ENCODE measurements at places on chromosomes 2 and 18.
A peak's percentile ranks its signal among the peaks of the same experiment; 100 is the strongest.

GRCh38 chr18:9333441-9334328 is 888 bp upstream of the TWSG1 start:
- no peak for DNase-seq

DNA sequence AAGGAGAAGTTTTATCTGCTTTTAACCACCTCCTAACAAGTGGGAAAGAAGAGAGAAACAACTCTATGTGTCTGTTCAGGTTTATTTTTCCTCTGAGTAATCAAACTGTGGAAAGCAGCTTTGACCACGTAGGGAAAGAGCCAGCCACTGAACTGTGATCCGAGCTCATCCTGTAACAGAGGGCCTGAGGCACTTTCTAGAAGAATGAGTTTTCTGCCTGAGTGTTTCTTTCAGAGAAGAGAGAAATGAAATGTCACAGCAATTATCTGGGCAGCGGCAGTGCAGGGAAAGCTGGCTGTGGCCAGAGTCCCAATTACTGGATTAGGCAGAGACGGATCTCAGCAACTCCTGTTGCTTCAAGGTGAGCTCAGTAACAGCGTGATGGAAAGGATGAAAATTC is 151.9 kb downstream of the CD226 start:
- DNase-seq: no peak

GRCh38 chr18:54828986-54829385 is 709 bp downstream of the RAB27B start:
- no peak for DNase-seq

DNA sequence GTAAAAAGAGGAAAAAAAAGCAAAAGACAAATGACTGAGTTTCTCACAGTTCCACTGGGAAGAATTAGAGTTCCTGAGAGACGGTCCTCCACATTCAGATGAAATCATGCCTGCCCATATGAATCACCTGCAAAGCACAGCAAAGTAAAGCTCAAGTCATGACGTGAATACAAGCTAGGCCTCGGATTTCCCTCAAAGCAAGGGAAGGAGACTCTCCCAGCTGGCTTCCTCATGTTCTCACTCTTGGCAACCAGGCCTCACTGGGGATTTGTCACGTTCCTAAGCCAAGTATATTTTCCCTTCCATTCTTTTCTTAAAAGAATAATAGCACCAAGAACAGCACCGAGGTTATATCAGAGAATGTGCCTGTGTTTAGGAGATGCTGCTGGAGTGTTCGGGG is 47.0 kb downstream of the CYP27C1 start:
- no peak for DNase-seq

- no peak for DNase-seq
Measured at GRCh38 chr2:209821806-209822205, 50.2 kb downstream of the UNC80 start.

- DNase-seq: no peak
Measured at GRCh38 chr2:190156530-190157212, 94.1 kb upstream of the MSTN start.

DNA sequence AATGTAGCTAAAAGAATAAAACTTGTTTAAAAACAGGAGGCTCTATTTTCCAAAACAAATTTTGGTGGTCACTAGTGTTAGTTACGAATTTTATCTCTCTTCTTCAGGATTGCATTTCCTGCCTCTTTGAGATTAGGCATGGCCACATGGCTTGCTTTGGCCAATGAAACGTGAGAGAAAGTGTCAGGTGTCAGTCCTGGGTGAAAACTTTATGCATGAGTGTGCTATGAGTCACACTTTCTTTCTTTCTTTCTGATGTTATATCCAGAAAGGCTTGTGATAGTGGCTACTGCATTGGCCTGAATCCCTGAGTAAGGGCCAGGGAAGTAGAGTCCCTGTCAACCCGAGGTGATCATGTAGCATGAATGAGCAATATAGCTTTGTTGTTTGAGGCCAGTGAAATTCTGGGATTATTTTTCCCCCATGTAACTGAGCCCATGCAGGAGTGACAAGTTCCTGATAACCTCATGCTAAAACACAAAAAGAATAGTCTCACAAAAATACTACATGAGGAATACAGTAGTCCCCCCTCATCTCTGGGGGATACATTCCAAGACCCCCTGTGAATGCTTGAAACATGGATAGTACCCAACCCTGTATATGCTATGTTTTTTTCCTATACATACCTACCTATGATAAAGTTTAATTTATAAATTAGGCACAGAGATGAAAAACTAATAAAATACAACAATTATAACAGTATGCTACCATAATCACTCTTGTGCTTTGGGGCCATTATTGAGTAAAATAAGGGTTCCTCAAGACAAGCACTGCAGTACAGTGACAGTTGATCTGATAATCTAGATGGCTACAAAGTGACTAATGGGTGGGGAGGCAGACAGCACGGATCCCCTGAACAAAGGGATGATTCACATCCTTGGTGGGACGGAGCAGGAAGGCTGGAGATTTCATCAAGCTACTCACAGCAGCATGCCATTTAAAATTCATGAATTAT is 109.5 kb downstream of the CDC42EP3 start:
- DNase-seq: peak; percentile 55

- DNase-seq: no peak
Measured at GRCh38 chr2:101781326-101781725, 83.8 kb downstream of the MAP4K4 start.

GRCh38 chr2:112803691-112804521 is 19.6 kb upstream of the IL1A start:
- no peak for DNase-seq

- no peak for DNase-seq
Measured at GRCh38 chr2:240787521-240788472, 32.2 kb downstream of the KIF1A start.

- no peak for DNase-seq
Measured at GRCh38 chr2:55330541-55331297, 61.7 kb upstream of the MTIF2 start.

DNA sequence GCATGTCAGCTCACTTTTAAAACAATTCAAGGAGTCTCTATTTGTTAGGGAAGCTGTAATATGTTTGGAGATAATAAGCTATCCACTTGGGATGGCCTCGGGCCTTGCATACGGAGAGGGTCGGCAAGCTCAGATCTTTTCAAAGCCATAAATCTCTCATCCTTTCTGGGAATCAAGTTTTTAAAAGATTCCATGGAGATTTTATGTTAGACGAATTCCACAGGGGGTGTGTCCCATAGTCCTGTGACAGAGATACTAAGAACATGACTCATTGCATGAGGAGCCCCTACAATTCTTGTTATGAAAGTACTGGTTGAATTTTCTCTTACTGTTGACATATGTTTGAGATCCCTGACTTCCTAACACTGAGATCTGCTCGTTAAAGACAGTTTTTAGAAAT is 108.7 kb downstream of the FEZ2 start:
- DNase-seq: no peak

- DNase-seq: no peak
Measured at GRCh38 chr18:57444301-57444759, 9.2 kb downstream of the ONECUT2 start.

DNA sequence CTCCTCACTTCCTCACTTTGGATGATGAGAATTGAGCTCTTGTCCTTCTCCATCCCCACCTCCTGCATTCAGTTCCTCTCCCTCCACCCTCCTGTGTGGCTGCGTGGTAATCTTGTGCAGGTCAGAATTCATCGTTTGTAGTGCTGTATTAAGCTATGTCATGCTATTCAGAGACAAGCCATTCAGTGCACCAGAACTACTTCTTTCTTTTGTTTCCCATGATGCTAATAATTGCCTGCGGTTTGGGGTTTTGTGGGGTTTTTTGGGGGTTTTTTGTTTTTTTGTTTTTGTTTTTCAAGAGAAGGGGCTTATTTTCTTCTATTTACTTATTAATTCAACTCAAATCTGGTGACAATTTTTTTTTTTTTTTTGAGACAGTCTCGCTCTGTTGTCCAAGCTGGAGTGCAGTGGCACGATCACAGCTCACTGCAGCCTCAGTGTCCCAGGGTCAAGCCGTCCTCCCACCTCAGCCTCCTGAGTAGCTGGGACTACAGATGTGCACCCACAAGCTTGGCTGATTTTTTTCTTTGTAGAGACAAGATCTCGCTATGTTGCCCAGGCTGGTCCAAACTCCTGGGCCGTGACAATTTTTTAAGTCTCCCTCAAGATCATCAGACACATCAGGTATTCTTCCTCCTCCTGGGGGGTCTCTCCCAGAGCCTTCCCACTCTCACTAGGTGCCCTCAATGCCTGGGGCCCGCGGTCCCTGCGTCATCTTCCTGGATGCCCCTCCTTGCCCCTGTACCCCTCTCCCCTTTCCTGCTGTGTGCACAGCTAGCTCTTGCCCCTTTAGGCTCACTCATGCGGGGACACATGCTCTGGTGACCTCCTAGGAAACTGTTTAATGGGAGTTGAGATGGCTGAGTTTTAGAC is 37.8 kb downstream of the MAL start:
- peak; percentile 1 for DNase-seq

GRCh38 chr2:23631389-23631788 is 246.4 kb downstream of the KLHL29 start:
- no peak for DNase-seq

DNA sequence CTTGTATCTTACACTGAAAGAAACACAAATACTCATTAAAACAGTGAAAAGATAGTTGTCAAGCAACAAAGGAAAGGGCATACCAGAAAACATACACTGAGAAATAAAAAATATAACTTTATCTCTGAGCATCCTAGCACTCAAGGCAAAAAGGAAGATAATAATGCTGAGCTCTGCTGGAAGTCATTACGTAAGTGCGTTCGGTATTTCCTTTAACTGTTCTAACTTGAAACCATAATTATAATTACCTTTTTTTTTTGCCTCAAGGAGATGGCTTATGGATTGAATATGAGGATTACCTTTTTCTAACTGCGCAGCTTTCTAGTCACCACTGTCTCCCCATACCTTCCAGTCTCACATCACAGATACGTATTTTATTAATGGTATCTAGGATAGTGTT is 308.1 kb downstream of the GBX2 start:
- no peak for DNase-seq

- DNase-seq: peak; percentile 32
Measured at GRCh38 chr2:21422050-21422449, 298.3 kb downstream of the TDRD15 start.

DNA sequence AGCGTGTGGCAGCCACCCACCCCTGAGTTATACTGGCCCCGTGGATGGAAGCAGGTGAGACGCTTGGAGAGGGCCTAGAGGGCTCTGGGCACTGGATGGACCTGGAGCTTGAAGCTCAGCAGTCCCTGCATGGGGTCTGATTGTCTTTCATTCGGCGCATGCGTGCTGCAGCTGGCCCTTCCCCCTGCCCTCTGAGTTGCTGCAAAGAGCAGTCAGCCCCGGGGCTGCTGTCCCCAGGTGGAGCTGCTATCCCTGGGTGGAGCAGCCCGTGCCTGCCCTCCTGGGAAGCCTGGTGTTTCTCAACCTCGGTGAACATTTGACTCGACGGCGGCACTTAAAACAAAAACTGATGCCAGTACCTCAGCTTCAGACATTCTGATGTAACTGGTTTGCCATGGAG is 29.6 kb downstream of the IGFBP5 start:
- DNase-seq: no peak

DNA sequence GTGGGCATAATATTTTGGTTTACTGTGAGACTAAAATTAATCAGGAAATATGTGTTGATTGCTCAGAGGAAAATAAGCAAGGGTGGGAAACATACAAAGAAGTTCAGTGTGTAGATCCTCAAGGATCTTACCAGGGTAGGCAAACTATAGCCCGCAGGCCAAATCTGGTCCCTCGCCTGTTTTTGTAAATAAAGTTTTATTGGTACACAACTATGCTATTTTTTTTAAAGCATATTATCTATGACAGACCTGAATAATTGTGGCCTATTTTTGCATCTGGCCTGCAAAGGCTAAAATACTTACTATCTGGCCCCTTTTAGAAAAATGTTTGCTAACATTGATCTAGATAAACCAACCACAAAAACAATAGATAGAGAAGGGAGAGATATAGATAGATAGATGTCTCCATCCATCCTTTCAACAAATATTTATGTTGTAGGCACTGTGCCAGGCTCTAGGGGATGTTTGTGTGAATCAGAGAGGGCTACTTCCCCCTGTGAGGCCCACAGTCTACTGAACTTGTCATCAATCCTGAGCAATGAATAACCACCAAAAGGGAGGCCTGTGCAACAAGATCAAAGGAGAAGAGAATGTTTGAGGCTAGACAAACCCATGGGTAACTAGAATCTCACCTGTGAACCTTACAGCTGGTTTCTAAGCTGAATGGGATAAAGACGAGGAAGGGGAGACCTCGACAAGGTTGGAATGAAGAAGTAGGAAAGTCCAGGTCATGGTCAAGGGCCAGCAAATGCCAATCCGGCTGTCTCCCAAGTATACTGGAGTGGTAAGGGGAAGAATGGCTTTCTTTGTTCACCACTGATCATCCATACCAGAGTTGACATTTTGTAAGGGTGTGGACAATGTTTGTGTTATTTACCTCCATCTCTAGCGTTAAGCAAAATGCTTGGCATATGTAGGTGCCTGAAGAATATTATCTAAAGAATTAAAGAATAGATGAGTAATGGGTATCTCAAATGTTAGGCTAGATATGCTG is 23.6 kb downstream of the ALPK2 start:
- DNase-seq: peak; percentile 58

- DNase-seq: no peak
Measured at GRCh38 chr2:211534632-211535031, 978.2 kb downstream of the CPS1 start.

- no peak for DNase-seq
Measured at GRCh38 chr2:130869441-130870160, 32.9 kb downstream of the ARHGEF4 start.

All from stimulated activated CD4-positive, alpha-beta T cell treated with anti-CD3 and anti-CD28 coated beads, Interleukin-15, amount 100 ng/mL, for 24 hours (primary cell).